Stimulated activated CD8-positive, alpha-beta memory T cell treated with anti-CD3 and anti-CD28 coated beads, Interleukin-4, amount 100 ng/mL, for 1 hour (primary cell): ENCODE measurements at places on chromosomes 11 and 22.

GRCh38 chr11:125289419-125290098, 125.0 kb downstream of the PKNOX2 start:
- no peak for DNase-seq

DNA sequence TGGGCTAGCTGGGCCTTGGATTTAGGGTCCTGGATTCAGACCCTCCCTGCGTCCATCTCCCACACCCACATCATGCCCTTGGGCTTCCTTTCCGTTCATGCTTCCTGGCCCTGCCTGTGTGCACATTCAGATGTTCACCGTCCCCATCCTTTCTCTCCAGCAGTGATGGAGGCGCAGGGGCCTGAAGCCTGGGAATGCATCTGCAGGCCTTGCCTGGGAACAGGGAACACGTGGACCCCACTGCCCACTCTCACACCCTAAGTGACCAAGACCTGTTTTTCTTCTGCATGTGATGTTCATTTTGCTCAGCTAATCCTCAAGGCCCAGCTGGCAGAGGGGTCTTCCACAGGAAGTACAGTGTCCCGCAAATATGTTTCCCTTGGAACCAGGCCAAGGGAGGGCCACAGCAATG, 91.6 kb upstream of the PARVA start:
- DNase-seq = no peak

DNA sequence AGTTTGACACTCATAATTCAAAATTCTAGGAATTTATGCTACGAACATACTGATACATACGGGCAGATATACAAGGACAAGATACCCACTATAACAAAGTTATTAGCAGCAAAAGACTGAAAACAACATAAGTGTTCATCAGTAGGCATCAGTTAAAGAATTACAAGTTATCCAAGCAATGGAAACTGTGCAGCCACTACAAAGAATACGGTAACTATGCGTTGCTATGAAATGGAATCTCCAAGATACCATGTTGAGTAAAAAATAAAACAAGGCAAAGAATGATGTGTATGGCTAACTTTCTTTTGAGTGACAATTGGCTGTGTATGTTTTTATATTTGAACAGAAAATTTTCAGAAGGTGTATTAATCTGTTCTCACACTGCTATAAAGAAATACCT, 151.7 kb downstream of the ADAMTS15 start:
- DNase-seq = no peak

DNA sequence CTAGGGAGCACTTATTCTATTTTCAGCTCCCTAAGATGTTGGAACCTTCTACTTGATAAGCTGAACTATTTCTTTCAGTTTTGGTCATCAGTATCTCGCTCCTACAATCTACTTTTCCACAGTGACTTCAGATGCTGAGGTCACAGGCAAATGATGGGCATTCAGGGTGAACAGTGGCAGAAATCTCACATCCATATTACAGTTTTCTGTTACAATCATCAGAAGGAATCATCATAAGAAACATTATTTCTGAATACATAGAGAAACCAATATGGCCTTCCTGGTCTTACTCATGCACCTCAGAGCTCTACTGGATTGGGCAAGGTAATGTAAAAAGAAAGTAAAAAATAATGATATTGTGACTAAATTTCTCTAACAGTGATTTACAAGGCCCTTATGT, 39.4 kb upstream of the DDI1 start:
- DNase-seq = no peak

DNA sequence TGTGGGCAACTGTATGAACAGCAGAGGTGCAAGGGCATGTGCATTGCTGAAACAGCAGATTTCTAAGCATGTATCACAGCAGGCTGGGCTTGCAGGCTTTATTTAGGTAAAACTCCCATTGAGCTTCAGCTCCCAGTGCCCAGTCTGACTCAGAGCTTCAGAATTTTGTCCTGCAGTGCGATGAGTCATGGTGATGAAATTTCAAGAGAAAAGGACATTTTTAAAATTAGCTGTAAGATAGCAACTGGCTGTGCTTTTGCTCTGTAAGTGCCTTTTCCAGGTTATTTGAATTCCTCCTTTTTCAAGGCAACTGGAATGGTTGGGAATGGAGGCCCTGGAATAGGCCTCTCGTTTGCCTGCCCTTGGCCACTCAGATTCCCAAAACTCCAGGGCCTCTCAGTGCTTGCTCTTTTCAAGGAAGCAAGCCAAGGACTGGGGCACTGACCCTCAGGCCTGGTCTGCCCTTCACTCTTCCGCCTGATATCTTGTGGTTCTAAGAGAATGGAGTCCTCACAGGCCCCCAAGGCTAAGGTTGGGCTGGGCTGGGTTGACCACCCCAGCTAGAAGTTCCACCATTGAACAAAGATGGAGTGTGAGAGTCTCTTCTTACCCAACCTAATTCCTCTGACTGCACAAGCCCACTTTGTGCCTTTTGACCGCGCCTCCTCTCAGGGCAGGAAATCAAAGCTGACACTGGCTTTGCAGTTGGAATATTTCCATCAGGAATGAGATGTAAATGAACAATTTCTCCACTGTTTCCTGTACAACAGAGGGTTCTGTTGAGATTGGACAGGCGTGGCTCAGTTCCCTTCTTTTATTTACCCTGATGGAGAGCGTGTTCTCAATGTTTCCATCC, 59.5 kb upstream of the PRSS23 start:
- no peak for DNase-seq

- no peak for DNase-seq
Observed at GRCh38 chr11:82559609-82560008, 174.1 kb downstream of the FAM181B start.

GRCh38 chr11:26753723-26754504, 32.1 kb upstream of the SLC5A12 start:
- no peak for DNase-seq

DNA sequence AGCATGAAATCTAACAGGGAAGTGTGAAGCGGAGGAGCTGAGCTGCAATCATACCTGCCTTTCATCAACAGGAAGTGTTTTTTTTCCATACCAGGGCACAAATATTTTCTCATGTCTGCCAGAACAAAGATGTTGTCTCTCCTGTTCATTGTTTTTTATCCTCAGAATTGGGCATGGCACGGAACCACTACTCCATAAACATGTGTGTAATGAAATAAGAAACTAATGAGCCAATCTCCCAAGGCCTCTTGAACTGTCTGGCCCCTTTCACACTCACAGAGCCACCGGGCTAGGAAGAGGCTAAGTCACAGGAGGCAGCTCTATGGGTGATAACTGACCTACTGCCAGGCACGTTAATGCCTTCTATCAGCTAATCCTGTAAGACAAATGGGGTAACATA, 124.4 kb downstream of the ETS1 start:
- no peak for DNase-seq

DNA sequence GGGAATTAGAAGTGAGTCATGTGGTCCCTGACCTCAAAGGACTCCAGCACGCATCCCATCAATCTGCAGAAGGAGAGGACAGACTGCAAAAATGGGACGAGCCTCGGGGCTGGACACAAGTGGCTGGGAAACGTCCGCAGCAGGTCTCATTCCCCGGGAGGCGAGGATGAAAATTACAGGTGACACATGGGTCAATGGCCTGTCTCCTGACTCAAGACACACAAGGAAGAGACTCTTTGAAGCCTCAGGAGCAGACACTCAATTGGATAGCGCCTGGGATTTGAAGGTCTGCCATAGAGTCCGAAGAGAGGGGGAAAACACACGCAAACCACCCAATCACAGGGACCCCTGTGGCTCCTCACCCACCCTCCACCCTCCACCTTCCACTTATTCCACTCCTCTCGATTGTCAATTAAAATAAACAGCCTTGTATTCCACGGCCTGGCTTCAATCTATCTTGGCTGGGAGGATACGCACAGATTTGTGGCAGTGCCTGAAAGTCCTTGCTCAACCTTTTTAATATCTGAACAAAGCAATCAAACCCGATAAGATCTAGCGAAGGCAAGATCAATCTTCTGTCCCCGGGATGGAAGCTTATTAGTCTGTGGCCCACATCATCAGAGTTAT, 101.8 kb upstream of the CADM1 start:
- DNase-seq = no peak

DNA sequence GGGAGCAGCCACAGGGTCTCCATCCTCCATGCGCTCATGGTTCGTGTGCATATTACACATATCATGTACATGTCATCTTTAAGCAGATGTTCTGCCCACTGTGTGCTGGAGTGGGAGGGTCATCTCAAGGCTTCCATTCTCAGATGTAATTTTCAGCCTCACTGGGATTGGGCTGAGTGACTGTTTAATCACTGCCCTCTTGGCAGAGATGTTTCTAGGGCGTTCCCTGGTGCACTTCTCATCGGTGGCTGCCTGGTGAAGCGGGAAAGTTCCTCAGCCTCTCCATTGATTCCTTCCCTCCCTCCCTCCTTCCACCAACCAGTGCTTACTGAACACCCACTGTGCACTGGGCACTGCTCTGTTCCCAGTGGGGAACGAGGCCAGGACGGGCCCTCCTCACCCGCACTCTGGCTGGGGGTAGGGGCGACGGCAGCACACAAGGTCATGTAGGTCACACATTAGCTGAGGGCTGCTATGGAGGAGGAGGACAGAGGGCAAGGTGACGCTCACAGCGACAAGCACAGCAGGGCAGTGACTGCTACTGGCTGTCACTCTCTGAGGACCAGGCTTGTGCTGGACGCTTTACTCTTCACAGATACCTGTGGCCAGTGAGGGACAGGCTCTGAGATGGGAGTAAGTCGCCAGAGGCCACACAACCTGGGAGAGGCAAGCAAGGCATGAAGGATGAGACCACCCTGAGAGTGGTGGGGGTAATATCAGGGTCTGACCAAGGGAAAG, 22.9 kb downstream of the GNAZ start:
- DNase-seq = no peak

DNA sequence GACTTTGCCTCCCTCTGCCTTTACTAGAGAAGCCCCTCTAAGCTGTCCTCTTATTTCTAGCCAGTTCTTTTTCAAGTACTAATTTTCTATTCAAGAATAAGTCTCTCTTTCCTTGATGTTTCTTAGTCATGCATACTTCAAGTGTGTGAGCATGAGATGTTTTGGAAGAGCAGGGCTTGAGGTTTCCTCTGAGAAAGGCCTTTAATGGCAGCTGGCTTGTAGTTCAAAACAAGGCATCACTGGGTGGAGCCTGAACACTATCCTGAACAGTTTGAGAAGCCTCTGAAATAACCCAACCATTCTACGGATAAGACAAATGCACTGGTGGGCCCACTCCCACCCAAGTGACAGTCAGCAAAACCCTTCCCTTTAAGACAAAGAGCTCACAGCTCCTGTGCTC, 37.6 kb downstream of the CLDN25 start:
- no peak for DNase-seq

GRCh38 chr11:46339816-46340215, 7.4 kb upstream of the DGKZ start:
- DNase-seq = no peak
